Activated T-helper 9 cell treated with anti-CD3 and anti-CD28 coated beads, Interleukin-2, amount 50 U/mL, for 16 hours (primary cell): ENCODE measurements at places on chromosomes 6 and 20.

- DNase-seq, result no peak
Observed at GRCh38 chr6:38480036-38480435, 159.7 kb downstream of the BTBD9 start.

DNA sequence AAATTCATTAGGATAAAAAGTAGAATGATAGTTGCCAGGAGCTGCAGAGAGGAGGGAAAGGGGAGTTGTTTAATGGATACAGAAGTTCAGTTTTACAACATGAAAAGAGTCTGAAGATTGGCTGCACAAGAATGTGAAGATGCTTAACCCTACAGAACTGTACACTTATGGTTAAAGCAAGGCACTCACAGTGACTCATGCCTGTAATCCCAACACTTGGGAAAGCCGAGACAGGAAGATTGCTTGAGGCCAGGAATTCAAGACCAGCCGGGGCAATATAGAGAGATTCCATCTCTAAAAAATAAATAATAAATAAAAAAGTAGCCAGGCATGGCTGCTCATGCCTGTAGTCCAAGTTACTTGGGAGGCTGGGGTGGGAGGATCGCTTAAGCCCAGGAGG is 174.0 kb downstream of the TASP1 start:
- no peak for DNase-seq

GRCh38 chr6:151018046-151018445 is 152.5 kb downstream of the MTHFD1L start:
- no peak for DNase-seq

GRCh38 chr6:85172705-85173104 is 277.2 kb upstream of the NT5E start:
- no peak for DNase-seq

GRCh38 chr6:96898241-96898851 is 655 bp upstream of the NDUFAF4 start:
- DNase-seq, result no peak

DNA sequence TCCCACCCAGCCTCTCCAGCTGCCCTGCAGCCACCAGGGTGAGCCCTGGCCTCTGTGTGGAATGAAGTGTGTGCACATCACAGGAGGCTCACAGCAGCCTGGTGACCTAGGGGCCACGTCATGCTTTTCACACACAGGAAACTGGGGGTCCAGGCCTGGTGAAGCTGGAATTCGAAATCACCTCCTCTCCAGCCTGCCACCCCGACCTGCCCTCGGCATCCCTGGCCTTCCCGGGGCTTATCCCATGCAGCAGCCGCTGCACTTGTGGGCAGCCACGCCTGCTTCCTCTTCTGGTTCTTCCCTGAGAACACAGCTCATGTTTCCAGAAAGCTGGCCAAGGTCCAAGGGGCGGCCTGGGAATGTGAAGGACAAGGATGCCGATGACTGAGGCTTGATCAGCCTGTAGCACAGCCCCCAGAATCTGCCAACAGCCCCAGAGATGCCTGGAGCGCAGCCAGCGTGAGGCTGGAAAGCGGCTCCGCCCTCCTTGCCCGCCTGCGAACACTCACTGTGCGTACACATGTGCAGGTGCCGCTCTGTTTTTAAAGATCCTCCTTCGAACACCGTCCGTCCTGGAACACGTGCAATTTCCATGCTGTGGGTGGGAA is 4.2 kb upstream of the NTSR1 start:
- DNase-seq, result no peak

- no peak for DNase-seq
Observed at GRCh38 chr6:25013246-25013645, 77.5 kb upstream of the RIPOR2 start.
